ENCODE measurements at places on chromosomes 11 and 22. TPM values are rescaled to one million over a fixed set of nuclear protein-coding genes. Genes with fewer than 3 reads are reported as not detected.

WNT7B gene
- polyA plus RNA-seq = 10.0 TPM

OVCH2 gene
- polyA plus RNA-seq = 6.2 TPM

SMTNL1 gene
- 0.10 TPM for polyA plus RNA-seq

TSSK2 gene
- polyA plus RNA-seq = not detected

IGLL1 gene
- 0.97 TPM for polyA plus RNA-seq

SLC22A25 gene
- polyA plus RNA-seq = not detected

Measured in right renal pelvis (tissue), 4 donors.